Hematopoietic multipotent progenitor cell treated with erythropoietin and hydrocortisone succinate and interleukin-3 and kit ligand, for 6 days (in vitro differentiated cells): ENCODE measurements at places on chromosomes 6 and 20.

GRCh38 chr6:14100138-14100537, 17.4 kb upstream of the CD83 start:
- peak; percentile 31 for DNase-seq

DNA sequence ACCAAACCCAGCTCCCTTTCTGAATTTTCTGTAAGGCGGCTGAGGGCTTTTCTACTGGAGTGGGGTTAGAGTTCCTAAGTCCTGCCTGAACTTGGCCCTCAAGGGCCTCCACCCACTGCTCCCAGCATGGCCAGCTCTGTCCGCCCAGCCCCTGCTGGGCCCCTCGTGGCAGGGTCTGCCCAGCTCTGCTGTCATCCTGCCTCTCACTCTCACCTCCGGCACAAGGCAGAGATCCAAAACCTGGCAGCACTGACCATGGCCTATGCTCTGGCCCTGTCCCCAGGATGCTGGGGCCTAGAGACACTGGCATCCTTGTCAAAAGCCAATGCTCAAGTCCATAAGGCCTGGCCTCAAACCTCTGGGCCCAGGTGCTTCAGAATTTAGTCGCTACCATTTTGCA, 61.1 kb downstream of the TAF4 start:
- DNase-seq, result no peak

GRCh38 chr6:150238336-150238741, 95.5 kb downstream of the PPP1R14C start:
- no peak for DNase-seq

DNA sequence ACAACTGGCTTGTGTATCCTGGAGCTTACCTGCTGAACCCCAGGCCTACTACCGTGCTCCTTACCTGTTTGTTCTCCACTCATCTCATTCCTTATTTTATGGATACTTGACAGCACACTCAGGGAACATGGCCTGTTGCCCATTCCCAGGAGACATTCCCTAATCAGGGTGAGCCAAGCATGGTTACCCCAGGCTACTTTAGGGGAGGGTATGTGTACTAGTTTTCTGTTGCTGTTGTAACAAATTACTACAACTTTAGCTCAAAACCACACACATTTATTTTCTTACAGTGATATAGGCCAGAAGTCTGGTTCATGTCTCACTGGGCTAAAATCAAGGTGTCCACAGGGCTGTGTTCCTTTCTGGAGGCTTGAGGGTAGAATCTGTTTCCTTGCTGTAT, 15.0 kb upstream of the TRAM2 start:
- no peak for DNase-seq

DNA sequence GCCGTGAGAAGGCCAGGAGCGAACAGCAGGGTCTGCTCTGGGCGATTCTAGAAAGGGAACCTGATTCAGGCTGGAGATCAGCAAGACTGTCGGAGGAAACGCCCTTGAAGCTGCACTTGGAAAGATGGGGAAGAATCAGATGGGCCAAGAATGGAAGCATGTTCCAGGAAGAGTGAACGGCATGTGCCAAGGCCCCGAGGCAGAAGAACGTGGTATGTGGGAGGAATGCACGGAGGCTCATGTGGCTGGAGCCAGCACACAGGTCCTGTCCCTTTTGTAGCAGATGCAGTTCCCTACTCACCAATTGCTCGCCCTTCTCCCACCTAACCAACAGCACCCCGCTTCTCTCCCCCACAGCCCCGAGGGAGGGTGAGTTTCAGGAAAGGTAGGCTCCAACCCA, 180.6 kb downstream of the TFAP2C start:
- no peak for DNase-seq

DNA sequence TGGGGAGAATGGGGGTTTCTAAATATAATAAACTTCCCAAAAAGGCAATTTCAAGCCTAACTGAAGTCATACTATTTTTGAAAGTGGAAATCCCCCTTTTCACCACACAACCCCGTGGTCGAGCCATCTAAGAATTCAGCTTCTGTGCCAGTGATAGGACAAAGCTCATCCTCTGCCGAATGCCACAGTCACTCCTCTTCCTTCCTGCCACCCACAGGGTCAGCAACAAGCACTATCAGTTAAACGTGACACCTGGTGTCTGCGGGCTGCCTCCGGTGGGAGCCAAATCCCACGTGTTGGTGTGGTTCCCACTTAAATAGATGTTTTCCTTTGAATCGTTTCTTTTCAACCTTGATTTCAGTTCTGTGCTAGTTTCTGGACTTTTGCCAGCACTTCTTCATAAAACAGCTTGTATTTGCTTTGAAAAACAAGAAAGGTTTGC, 60.7 kb downstream of the TNFAIP3 start:
- peak; percentile 55 for DNase-seq

GRCh38 chr6:4041480-4041879, 37.5 kb downstream of the FAM217A start:
- DNase-seq, result no peak

DNA sequence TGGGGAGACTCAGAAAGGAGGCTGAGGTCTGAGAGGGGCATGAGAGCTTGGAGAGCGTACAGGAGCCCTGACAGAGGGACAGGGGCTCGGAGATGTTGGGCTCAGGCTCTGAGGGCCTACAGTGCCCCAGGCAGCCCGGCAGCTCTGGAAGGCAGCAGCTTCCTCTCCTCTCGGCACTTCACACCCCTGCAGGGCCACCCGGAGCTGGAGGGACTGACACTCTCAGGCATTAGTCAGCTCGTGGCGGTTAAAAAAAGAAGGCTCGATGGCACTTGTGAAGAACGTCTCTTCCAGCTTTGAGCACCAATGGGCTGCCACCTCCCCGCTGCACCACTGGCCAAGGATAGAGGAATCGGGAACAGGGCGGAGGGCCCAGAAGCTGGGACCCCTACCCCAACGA, 62.6 kb upstream of the SIRPA start:
- no peak for DNase-seq

DNA sequence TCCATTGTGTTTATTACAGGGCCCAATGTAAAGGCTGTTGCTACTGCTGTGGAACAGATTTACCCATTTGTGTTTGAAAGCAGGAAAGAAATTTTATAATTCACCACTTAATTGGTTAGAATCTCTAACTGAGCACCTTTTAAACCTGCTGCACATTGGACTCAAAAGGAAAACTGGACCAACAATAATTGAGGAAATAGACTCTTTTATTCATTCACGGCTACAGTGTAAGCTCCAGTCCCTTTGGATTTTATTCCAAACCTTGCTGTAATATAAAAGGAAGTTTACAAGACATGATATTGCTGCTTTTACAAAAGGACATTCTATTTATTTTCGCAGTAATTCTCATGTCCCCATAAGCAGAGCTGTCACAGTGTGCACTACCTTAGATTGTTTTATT, 33.9 kb downstream of the TBPL1 start:
- no peak for DNase-seq

GRCh38 chr6:47897247-47897646, 115.4 kb downstream of the OPN5 start:
- DNase-seq, result no peak

GRCh38 chr6:21801446-21802174, 208.1 kb downstream of the SOX4 start:
- DNase-seq, result no peak

DNA sequence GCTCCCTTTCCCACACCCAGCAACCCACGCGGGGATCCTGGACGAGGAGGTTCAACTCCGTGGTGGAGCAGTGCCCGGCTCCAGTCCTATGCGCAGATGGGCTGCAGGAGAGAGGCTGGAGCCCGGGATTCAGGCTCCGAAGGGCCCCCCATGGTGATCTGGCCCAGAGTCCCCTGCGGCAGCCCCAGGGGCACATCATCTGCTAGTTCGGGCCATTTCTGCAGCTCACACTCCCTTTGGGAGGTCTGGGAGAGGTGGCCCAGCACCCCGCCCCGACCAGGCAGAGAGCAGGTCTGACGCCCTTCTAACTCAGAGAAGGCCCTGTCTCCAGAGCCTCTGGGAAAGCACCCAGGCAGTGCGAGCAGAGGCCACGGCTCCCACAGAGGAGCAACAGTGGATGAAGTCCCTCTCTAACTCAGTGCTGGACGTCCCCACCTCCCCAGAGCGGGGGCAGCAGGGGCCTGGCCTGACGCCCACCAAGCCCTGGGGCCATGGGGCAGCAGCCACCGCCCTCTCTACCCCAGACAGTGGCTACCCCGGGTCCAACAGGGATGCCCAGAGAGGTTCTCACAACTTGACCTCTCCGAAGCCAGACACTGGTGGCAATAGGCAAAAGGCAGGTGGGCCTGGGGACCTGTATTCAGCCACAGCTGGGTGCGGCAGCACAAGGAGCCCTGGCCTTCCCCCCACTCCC, 3.3 kb downstream of the KCNQ2 start:
- no peak for DNase-seq

DNA sequence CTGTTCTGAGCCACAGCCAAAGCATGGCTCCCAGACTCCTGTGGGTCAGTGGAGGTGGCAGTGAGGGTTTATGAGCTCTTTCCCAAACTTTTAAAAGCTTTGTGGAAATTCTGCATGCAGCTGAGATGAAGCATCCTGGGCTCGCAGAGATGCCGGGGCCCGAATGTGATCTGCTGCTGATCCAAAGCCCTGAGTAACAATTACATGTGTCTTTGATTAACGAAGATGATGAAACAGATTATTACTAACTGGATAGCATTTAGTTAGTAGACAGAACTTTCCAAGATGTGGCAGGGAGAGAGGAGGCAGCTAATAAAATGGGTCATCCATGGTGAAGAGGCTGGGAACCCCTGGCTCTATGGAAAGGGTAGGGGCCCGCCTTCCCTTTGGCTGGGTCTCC, 43.9 kb upstream of the MDFI start:
- no peak for DNase-seq

DNA sequence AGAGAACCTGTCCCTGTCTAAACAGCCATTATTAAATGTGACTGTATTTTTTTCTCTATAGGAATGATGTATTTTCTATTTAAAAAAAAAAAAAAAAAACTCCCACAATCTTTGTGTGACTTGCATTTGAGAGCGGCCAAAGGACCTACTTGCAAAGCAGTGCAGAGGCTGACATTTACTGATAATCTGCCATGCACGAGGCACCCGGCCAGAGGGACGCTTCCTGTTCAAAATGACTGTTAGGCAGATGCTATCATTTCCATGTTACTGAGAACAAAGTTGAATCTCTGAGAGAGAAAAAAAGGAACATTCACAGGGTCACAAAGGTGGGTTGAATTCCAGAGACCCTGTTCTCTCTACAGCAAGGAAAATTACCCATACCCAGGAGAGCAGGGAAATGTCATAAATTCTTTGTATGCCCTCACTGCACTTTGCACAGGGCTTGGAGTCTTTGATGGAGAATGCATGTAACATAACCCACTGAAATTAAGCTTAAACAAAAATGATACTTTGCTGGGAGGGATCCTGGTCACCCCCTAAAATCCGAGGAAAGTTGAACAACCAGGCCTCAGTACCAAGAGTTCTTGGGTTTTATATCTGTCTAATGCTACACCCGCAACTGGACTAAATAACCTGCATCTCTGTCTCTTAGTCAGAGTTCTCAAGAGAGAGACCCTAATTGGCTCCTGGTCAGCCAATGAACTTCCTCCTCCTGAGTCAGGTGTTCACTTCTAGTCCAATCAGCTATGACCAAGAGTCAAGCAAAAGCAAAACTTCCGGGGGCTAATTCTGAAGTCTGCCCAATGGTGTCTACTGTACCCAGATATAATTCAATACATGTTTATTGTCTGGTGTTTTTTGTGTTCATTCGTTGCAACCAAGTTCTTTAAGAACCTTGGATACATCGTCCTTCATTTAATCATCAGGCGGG, 61.2 kb downstream of the GCLC start:
- DNase-seq, result peak; percentile 96

GRCh38 chr20:40675599-40676221, 13.3 kb downstream of the MAFB start:
- DNase-seq, result no peak

- no peak for DNase-seq
These were observed 508.4 kb upstream of the GJE1 start for GRCh38 chr6:141624301-141624700.

DNA sequence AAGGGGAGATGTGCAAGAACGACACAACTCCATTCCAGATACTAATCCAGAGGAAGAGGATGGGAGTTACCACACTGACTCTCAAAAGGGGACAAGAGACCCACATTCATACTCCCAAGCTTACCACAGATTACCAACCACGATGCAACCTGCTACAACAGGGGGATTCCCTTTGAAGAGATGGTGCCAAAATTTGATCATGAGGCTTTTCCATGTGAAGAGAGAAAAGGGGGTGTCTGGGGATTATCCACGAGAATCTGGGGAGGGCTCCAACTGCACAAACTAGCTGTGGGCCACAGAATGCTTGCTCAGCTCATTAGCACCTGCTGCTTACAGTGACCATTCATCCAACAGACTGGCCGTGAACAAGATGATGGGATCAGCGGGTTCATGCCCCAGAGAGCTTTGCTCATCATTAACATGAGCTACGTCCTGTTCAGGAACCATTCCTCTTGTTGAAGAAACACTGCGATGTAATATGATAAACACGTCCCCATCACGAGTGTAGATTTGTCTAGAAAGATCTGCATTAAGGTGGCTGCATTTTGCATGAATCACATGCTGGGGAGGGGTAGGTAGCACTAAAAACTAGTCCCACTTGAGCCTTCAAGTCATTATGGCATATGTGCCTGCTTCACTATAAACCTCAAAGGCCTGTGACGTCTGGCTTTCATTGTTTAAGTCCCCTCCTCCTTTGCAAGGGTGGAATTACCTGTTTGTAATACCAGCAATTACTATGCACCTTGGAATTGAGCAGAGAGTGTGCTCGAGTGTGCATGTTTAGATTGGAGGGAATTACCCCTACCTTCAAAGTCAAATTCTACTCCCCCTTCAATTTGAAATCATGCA, 4.0 kb downstream of the PLAGL2 start:
- DNase-seq, result no peak

GRCh38 chr6:52984247-52984646, 10.8 kb downstream of the GSTA4 start:
- peak; percentile 76 for DNase-seq

DNA sequence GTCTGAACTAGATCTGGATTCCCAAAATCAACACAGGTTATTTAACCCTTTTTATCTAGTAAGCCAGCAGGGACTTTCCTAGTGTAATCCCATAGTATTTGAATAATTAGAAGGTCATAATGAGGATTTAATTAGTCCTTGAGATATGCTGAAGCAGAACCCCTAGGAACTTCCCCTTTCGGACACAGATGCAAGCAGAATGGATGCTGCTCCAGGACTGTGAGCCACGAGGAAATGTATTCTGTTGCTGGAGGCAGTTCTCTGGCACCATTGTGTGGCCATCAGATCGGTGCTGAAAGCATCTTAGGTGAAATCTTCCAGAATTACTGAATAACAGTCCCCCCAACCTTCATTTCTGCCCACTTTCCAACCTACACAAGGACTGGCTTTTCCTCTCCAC, 206.9 kb downstream of the TMEM242 start:
- no peak for DNase-seq

- DNase-seq, result no peak
These were observed 328.6 kb downstream of the NKAIN2 start for GRCh38 chr6:124132256-124132655.

- no peak for DNase-seq
These were observed 44.1 kb downstream of the SNX9 start for GRCh38 chr6:157867155-157867559.

- DNase-seq, result no peak
These were observed 37.4 kb downstream of the TOMM6 start for GRCh38 chr6:41824571-41825569.

- DNase-seq, result no peak
These were observed 15.0 kb downstream of the RBM39 start for GRCh38 chr20:35726842-35727711.

GRCh38 chr6:100347901-100348550, 116.7 kb downstream of the SIM1 start:
- DNase-seq, result no peak

GRCh38 chr20:38581013-38581412, at the start of gene ADIG:
TSS of gene ADIG (plus strand) at chr20:38581197. CDS start at chr20:38581251, 54 bp downstream.
- no peak for DNase-seq

- no peak for DNase-seq
These were observed 13.2 kb downstream of the RNF146 start for GRCh38 chr6:127279815-127280214.
